Fibroblast of the aortic adventitia (primary cell): ENCODE measurements at places on chromosomes 11 and 22. TPM values are rescaled to one million over a fixed set of nuclear protein-coding genes. Genes with fewer than 3 reads are reported as not detected.

PARVG gene
- not detected in 2 replicates for total RNA-seq

PDHX gene
- 36.6 and 41.8 TPM in 2 replicates for total RNA-seq

LUZP2 gene
- total RNA-seq = 0.74 and 20.6 TPM in 2 replicates

USH1C gene
- not detected in 2 replicates for total RNA-seq

TIMM10B gene
- total RNA-seq = 30.1 and 41.8 TPM in 2 replicates

ADAMTS15 gene
- total RNA-seq = 8.6 and 30.8 TPM in 2 replicates

CTSW gene
- total RNA-seq = not detected in 2 replicates

SMC1B gene
- total RNA-seq = 0.08 and 0.09 TPM in 2 replicates

CDC42EP1 gene
- total RNA-seq = 18.9 and 30.3 TPM in 2 replicates

CNIH2 gene
- 1.1 TPM in 1 of 2 replicates, not detected in the other for total RNA-seq

TRIM21 gene
- total RNA-seq = 15.4 and 15.6 TPM in 2 replicates

NEFH gene
- 0.49 and 0.54 TPM in 2 replicates for total RNA-seq

TTC36 gene
- 0.81 TPM in 1 of 2 replicates, not detected in the other for total RNA-seq

RFPL1 gene
- not detected in 2 replicates for total RNA-seq

KCTD17 gene
- 25.2 and 25.6 TPM in 2 replicates for total RNA-seq

MUC2 gene
- total RNA-seq = not detected in 2 replicates

CECR2 gene
- total RNA-seq = 0.49 TPM in 1 of 2 replicates, not detected in the other

MS4A15 gene
- not detected in 2 replicates for total RNA-seq

RAB38 gene
- total RNA-seq = 0.41 and 1.2 TPM in 2 replicates

KCNQ1OT1 gene
- 5.5 and 7.3 TPM in 2 replicates for total RNA-seq

CARD16 gene
- total RNA-seq = 5.3 and 11.5 TPM in 2 replicates

OOSP1 gene
- total RNA-seq = not detected in 2 replicates

PLAAT4 gene
- total RNA-seq = 16.6 and 233 TPM in 2 replicates

OR8D4 gene
- total RNA-seq = 0.09 and 0.25 TPM in 2 replicates

FBXO7 gene
- total RNA-seq = 51.8 and 67.4 TPM in 2 replicates

DSCAML1 gene
- not detected in 2 replicates for total RNA-seq

MRGPRX3 gene
- not detected in 2 replicates for total RNA-seq

E2F8 gene
- total RNA-seq = 4.4 TPM in 1 of 2 replicates, not detected in the other

DUSP18 gene
- 8.4 and 18.5 TPM in 2 replicates for total RNA-seq

DEFB108B gene
- not detected in 2 replicates for total RNA-seq

APOA5 gene
- not detected in 2 replicates for total RNA-seq

SHANK2 gene
- total RNA-seq = 1.9 and 4.9 TPM in 2 replicates

CNTF gene
- 0.82 and 1.9 TPM in 2 replicates for total RNA-seq

OR51Q1 gene
- not detected in 2 replicates for total RNA-seq

OR5B2 gene
- total RNA-seq = 0.65 TPM in 1 of 2 replicates, not detected in the other

SLC1A2 gene
- total RNA-seq = 10.5 and 23.6 TPM in 2 replicates

C11orf52 gene
- 0.63 TPM in 1 of 2 replicates, not detected in the other for total RNA-seq

NF2 gene
- total RNA-seq = 59.8 and 65.9 TPM in 2 replicates

ZP1 gene
- total RNA-seq = not detected in 2 replicates

TPBGL gene
- 0.08 TPM in 1 of 2 replicates, not detected in the other for total RNA-seq

GCAT gene
- total RNA-seq = 13.1 and 16.2 TPM in 2 replicates

JAM3 gene
- 61.6 and 63.0 TPM in 2 replicates for total RNA-seq

CELSR1 gene
- total RNA-seq = 1.1 and 4.3 TPM in 2 replicates

ETS1 gene
- total RNA-seq = 35.5 and 35.7 TPM in 2 replicates

MRGPRG gene
- not detected in 2 replicates for total RNA-seq

TIMM10 gene
- 32.1 and 77.5 TPM in 2 replicates for total RNA-seq

OR5D13 gene
- total RNA-seq = not detected in 2 replicates

C11orf16 gene
- total RNA-seq = not detected in 2 replicates

PLEKHA7 gene
- 0.09 and 0.57 TPM in 2 replicates for total RNA-seq

ACCS gene
- 10.8 and 39.4 TPM in 2 replicates for total RNA-seq

SLC22A9 gene
- total RNA-seq = not detected in 2 replicates

SUN2 gene
- 69.1 and 93.2 TPM in 2 replicates for total RNA-seq

PYGM gene
- 0.63 and 1.7 TPM in 2 replicates for total RNA-seq

TSPAN4 gene
- 164 and 252 TPM in 2 replicates for total RNA-seq

PLA2G6 gene
- total RNA-seq = 9.3 and 12.3 TPM in 2 replicates

ACTN3 gene
- total RNA-seq = not detected in 2 replicates

PPP2R5B gene
- total RNA-seq = 7.9 and 9.3 TPM in 2 replicates

MMP12 gene
- total RNA-seq = not detected in 2 replicates

SLC37A2 gene
- 0.08 and 0.63 TPM in 2 replicates for total RNA-seq
